ENCODE measurements at places on chromosomes 5 and 9. TPM values are rescaled to one million over a fixed set of nuclear protein-coding genes. Genes with fewer than 3 reads are reported as not detected.

ZDHHC11 gene
- 13.6 TPM for total RNA-seq

IL31RA gene
- 0.92 TPM for total RNA-seq

CCL19 gene
- total RNA-seq, result not detected

SLC9A3 gene
- total RNA-seq, result 3.0 TPM

NUDT12 gene
- total RNA-seq, result 2.4 TPM

C5orf58 gene
- not detected for total RNA-seq

CTSV gene
- total RNA-seq, result 0.51 TPM

CTNND2 gene
- total RNA-seq, result not detected

RANBP3L gene
- not detected for total RNA-seq

LOX gene
- total RNA-seq, result 0.05 TPM

- no peaks in the 10 kb centered on the region for H3K36me3 ChIP-seq
- DNase-seq, result no peak
- H3K4me1 ChIP-seq, result no peaks in the 10 kb centered on the region
- H3K27me3 ChIP-seq, result no peaks in the 10 kb centered on the region
- H3K4me3 ChIP-seq, result no peak overlapping the region
- H3K27ac ChIP-seq, result no peak overlapping the region
Observed at GRCh38 chr5:173383711-173384110, 55.5 kb upstream of the STC2 start.

DNA sequence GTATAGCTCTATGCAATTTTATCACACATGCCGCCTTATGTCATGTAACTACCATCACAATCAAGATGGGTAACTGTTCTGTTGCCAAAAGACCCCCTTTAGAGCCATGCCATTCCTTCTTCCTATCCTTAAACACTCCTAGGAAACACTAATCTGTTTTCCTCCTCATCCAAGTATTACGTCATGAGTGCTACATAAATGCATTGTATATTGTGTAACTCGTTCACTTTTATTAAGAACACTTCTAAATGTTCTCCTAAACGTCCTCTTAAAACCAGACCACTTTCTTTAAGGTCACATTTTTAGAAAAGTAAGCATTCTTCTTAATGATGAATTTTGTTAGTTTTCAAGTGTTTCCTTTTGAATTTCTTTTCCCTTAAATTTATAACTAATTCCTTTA lies 49.8 kb upstream of the MTMR12 start:
- peaks cover 4% of the 10 kb centered on the region for H3K4me1 ChIP-seq
- DNase-seq, result no peak
- H3K36me3 ChIP-seq, result peaks cover 36% of the 10 kb centered on the region
- no peaks in the 10 kb centered on the region for H3K27me3 ChIP-seq
- H3K4me3 ChIP-seq, result no peak overlapping the region

- H3K4me1 ChIP-seq, result peaks cover 14% of the 10 kb centered on the region
- DNase-seq, result no peak
- no peaks in the 10 kb centered on the region for H3K27me3 ChIP-seq
- H3K27ac ChIP-seq, result peak overlapping the region; percentile 89
- H3K36me3 ChIP-seq, result peaks cover 28% of the 10 kb centered on the region
Observed at GRCh38 chr5:400282-401145, 42.5 kb upstream of the EXOC3 start.

GRCh38 chr5:144189800-144190429 lies 19.2 kb downstream of the KCTD16 start:
- peak; percentile 94 for DNase-seq
- peak overlapping the region; percentile 93 for H3K27ac ChIP-seq
- peak overlapping the region; percentile 70 for H3K4me3 ChIP-seq
- H3K27me3 ChIP-seq, result peaks cover under 1% of the 10 kb centered on the region

- no peaks in the 10 kb centered on the region for H3K4me1 ChIP-seq
- no peak overlapping the region for H3K27ac ChIP-seq
- H3K4me3 ChIP-seq, result no peak overlapping the region
Observed at GRCh38 chr9:114446036-114446435, 58.3 kb upstream of the AKNA start.

GRCh38 chr5:171499611-171500010 lies 80.2 kb downstream of the FGF18 start:
- H3K4me1 ChIP-seq, result no peaks in the 10 kb centered on the region
- peaks cover under 1% of the 10 kb centered on the region for H3K27me3 ChIP-seq
- H3K27ac ChIP-seq, result no peak overlapping the region
- DNase-seq, result no peak
- no peaks in the 10 kb centered on the region for H3K36me3 ChIP-seq

GRCh38 chr9:131614340-131614915 lies 69.1 kb downstream of the PRRT1B start:
- no peak overlapping the region for H3K27ac ChIP-seq
- H3K27me3 ChIP-seq, result no peaks in the 10 kb centered on the region
- no peak for DNase-seq
- no peak overlapping the region for H3K4me3 ChIP-seq
- peaks cover 1% of the 10 kb centered on the region for H3K4me1 ChIP-seq
